Endodermal cell (in vitro differentiated cells): ENCODE measurements at places on chromosomes 5 and 9. TPM values are rescaled to one million over a fixed set of nuclear protein-coding genes. Genes with fewer than 3 reads are reported as not detected.
A peak's percentile ranks its signal among the peaks of the same experiment; 100 is the strongest.

DNA sequence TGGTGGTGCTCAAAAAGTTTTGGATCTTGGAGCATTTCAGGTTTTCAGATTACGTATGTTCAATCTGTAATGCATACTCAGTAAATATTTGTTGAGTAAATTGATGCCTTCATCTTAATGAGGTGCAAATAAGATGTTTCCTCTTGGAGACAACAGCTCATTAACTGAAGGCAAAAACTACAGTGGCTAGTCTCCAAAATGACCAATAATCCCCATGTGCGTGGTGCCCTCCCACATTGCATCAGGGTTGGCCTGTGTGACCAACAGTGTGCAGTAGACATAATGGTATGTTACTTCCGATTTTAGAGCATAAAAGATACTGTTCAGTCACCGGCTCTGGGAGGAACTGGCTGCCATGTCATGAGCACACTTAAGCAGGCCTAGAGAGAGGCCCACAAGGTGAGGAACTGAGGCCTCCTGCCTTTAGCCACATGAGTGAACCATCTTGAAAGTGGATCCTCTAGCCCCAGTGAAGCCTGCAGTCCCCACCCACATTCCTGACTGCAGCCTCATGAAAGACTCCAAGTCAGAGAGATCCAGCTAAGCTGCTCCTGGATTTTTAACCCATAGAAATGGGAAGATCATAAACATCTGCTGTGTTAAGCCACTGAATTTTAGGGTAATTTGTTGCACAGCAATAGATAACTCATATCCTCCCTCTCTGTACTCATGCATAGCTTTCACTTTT is 55.7 kb downstream of the LIFR start:
- H3K4me3 ChIP-seq: no peak overlapping the region
- no peaks in the 10 kb centered on the region for H3K4me1 ChIP-seq
- peaks cover 100% of the 10 kb centered on the region for H3K36me3 ChIP-seq
- no peaks in the 10 kb centered on the region for H3K27me3 ChIP-seq
- H3K27ac ChIP-seq: no peak overlapping the region
- DNase-seq: peak; percentile 53

DNA sequence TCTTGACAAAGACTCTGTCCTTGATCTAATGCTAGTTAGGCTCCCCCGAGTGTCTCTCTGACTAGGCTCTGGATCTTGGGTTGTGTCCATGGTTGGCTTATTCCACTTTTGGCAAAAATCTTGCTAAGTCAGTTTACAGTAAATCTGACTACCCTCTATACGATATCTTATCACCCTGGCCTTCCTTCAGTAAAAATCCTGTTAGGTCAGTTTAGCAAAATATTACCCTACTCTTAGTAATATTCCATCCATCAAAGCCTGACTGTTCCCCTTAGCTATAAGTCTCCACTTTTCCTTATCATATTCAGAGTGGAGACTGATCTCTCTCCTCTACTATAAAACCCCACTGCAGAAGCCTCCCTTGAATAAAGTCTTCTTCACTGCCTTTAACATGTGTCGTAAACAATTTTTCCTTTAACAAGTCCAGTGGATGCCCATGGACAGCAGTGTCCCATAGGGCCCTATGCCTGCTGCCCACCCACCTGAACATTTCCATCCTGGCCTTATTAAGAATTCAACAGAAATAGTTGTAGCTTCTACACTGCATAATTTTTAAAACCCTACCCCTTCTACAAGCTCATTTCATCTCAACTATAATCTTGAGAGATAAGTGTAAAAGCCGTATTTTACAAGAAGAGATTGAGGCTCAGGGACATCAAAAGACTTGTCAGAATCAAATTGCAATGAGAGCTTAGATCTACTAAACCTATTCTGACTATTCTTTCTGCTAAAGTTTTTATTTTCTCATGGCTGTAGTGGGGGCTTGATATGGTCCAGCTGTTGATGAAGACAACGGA is 22.3 kb downstream of the MINAR2 start:
- H3K27me3 ChIP-seq: no peaks in the 10 kb centered on the region
- DNase-seq: no peak
- no peaks in the 10 kb centered on the region for H3K36me3 ChIP-seq
- H3K4me3 ChIP-seq: no peak overlapping the region
- no peak overlapping the region for H3K27ac ChIP-seq

GRCh38 chr5:34915856-34916192 is 313 bp downstream of the BRIX1 start:
- no peaks in the 10 kb centered on the region for H3K27me3 ChIP-seq
- peaks cover 47% of the 10 kb centered on the region for H3K36me3 ChIP-seq
- H3K4me1 ChIP-seq: no peaks in the 10 kb centered on the region
- H3K27ac ChIP-seq: peak overlapping the region; percentile 92
- peak overlapping the region; percentile 97 for H3K4me3 ChIP-seq

GRCh38 chr9:99255651-99256050 is 33.6 kb downstream of the SEC61B start:
- H3K27ac ChIP-seq: no peak overlapping the region
- H3K4me3 ChIP-seq: no peak overlapping the region
- peak; percentile 10 for DNase-seq
- H3K36me3 ChIP-seq: no peaks in the 10 kb centered on the region
- H3K4me1 ChIP-seq: no peaks in the 10 kb centered on the region
- H3K27me3 ChIP-seq: no peaks in the 10 kb centered on the region

DNA sequence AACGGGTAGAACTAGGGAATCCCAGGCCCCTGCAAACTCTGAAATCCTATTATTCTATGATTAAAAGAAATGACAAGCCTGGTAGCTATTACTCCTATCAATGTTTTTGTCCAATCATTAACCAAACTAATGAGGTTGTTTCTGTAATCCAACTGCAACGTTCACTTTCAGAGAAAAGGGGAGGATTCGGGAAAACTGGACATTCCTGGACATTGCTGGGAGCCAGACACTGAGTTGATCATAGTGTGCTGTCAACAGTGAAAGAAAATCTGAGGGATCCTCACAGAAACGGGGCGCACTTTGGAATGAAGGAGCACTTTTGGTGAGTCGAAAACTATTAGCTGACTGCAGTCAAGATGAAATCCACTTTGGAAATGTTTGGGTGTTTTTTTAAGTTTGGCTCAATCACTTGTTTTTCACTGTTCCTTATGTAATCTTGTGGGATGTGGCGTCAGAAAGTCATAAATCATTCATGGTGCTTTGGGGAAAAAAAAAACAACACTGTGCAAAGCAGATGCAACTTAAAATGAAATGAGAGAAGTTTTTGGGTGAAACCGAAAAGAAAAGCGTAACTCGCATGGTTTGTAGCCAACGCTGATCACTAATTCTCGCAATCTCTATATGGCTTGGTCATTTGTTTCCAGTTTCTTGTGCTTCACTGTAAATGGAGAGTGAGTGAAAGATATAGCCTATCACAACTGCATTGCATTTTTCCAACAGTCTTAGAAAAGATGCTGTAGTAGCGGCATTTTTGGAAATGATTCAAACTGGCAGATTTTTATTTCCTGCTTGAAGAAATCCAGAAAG is 51.2 kb upstream of the ADRA1B start:
- H3K36me3 ChIP-seq: no peaks in the 10 kb centered on the region
- no peaks in the 10 kb centered on the region for H3K4me1 ChIP-seq
- H3K27me3 ChIP-seq: peaks cover 26% of the 10 kb centered on the region
- H3K27ac ChIP-seq: no peak overlapping the region

DNA sequence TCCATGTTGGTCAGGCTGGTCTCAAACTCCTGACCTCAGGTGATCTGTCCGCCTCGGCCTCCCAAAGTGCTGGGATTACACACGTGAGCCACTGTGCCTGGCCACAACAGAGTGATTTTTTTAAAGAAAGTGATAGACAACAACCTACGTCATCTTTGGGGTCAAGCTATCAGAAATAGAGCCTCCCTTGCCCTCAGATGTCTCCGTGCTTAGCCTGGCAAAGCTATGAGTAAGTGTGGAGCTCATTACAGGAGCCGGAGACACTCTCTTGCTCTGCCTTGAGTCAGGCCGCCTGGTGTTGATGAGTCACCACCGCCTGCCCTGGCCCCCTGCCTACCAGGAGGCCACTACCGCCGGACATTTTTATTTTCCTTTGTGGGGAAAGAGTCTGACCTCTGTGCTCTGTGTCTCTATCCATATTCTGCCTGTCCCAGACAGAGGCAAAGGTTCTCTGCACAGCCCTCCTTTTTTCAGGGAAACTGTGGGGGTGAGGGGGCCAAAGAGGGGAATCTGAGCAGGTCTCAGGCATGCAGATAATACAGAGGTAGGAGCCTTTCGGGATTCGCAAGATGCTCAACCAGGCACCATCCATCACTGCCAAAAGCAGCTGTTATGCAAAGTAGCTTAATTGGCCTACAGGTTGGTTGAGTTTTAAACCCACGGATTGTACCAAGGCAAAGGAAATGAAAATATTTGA is 123.7 kb upstream of the CPEB4 start:
- peaks cover 7% of the 10 kb centered on the region for H3K27me3 ChIP-seq
- DNase-seq: peak; percentile 85
- no peaks in the 10 kb centered on the region for H3K36me3 ChIP-seq
- H3K27ac ChIP-seq: peak overlapping the region; percentile 76

DNA sequence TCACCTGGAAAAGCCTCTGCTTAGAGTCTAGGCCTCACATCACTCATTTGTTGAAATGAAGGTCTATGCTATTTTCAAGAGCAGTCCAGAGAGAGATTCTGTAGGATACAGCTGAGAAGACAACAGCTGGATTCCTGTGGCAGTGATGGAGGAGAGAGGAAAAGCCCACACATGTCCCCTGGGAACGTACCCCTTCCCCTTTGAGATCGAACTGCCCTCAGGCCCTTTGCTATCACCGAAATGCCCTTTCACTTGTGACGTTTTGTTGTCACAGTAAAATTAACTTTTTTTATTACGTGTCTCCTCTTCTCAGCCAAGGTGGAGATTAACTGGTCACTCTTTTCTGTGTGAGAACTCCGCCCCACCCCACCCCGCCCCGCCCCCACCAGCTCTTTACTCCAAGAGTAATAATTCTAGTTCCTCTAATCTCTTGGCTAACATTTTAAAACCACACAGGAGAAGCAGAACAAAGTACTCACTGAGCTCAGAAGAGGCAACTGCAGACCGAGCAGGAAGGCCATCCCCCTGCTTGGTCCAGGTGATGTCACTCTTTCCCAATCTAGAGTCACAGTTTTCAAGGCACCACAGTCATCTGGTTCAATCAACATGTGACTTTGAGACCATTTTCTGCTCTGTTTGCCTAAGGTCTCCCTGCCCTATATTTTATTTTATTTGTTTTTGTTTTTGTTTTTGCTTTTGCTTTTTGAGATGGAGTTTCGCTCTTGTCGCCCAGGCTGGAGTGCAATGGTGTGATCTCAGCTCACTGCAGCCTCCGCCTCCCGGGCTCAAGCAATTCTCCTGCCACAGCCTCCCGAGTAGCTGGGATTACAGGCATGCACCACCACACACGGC is 105.6 kb downstream of the SUSD1 start:
- H3K36me3 ChIP-seq: no peaks in the 10 kb centered on the region
- no peak overlapping the region for H3K27ac ChIP-seq
- peaks cover 16% of the 10 kb centered on the region for H3K4me1 ChIP-seq
- H3K27me3 ChIP-seq: no peaks in the 10 kb centered on the region
- DNase-seq: no peak
- no peak overlapping the region for H3K4me3 ChIP-seq

DNA sequence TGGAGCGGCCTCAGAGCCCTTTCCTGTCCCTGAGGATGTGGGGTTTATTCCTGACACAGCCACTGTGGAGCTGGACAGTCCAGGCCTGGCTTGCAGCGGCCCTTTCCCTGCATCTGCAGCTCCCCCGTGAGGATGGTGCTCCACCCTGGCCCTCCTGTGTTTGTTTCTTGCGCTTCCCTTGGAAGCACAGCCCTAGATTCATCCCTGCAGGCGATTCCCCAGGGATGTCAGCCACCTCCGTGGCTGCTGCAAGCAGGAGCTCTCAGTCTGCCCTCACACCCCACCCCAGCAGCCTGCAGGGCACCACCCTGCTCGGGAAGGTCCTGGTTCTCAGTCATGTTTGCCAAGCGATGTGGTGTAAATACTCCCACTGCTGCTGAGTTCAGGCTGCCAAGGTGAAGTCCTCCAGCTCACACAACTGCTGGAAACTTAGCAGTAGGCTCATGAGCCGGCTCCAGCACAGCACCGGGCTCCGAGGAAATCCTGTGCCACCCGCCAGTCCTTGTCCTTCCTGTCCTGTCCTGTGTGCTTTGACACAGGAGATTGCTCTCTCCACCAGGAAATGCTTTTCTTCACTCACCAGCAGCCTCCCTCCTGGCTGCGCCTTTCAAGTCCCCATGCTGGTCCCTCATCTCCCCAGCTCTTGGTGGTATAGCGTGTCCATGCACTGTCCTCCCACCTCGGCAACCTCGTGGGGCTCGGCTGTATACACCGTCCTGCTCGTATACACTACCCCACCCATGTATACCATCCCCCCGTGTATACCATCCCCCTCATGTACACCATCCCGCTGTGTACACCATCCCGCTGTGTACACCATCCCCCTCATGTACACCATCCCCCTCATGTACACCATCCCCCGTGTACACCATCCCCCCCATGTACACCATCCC is 16.2 kb downstream of the ROPN1L start:
- DNase-seq: peak; percentile 66
- no peaks in the 10 kb centered on the region for H3K27me3 ChIP-seq
- H3K27ac ChIP-seq: no peak overlapping the region
- H3K4me1 ChIP-seq: peaks cover 3% of the 10 kb centered on the region
- H3K4me3 ChIP-seq: no peak overlapping the region

The SLC34A3 gene
- total RNA-seq: 0.15 to 0.33 TPM (median 0.17 TPM) in 3 replicates

The AGXT2 gene
- not detected in 3 replicates for total RNA-seq

The PCDHB4 gene
- total RNA-seq: 1.6 to 1.8 TPM (median 1.7 TPM) in 3 replicates

The MAMDC2 gene
- 1.4 and 2.5 TPM in 2 replicates for total RNA-seq

The PCDHB7 gene
- total RNA-seq: 0.26 to 0.72 TPM (median 0.42 TPM) in 3 replicates
